ENCODE measurements at places on chromosomes 1 and 21.

- DNase-seq, result no peak
These were observed 21.8 kb downstream of the KDM4A start for GRCh38 chr1:43671626-43672330.

GRCh38 chr1:237416924-237417655 lies 375.1 kb downstream of the RYR2 start:
- DNase-seq, result no peak

DNA sequence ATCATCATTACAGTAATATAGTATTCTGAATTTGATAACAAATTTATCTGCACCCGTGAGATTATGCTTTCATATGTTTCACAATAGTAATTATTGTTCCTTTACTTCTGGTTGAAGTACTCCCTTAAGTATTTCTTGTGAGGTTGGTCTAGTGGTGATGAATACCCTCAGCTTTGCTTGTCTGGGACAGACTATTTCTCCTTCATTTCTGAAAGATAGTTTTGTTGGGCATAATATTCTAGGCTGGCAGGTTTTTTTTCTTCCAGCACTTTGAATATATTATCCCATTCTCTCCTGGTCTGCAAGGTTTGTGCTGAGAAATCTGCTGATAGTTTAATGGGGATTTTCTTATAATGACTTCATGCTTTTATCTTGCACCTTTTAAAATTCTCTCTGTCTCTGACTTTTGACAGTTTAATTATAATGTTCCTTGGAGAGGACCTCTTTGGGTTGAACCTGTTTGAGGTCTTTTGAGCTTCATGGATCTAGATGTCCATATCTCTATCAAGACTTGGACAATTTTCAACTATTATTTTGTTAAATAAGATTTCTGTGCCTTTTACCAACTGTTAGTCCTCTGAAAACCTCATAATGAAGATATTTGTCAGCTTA lies 371.5 kb upstream of the VAMP3 start:
- DNase-seq, result no peak

DNA sequence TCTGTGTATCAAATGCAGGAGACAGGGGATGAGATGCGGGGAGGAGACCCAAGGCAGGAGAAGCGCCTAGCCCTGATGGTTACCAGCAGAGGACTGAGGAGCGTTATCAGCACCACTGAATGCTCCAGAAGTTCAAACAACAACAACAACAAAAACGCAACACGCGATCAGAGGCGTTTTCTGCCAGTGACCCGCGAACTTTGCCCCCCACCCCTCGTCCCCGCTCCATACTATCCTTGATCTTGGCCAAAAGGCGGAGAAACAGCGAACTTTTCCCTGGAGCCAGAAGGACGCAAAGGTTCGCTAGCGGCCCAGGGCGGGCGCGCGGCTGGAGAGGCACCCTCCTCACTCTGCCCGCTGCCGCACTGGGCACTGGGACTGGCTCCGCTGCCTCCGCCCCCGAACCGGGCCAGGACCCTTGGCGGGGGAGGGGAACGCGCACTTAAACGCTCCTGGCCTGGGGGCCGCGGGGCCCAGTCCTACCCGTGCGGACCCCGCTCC lies 699 bp downstream of the ECHDC2 start:
- no peak for DNase-seq

DNA sequence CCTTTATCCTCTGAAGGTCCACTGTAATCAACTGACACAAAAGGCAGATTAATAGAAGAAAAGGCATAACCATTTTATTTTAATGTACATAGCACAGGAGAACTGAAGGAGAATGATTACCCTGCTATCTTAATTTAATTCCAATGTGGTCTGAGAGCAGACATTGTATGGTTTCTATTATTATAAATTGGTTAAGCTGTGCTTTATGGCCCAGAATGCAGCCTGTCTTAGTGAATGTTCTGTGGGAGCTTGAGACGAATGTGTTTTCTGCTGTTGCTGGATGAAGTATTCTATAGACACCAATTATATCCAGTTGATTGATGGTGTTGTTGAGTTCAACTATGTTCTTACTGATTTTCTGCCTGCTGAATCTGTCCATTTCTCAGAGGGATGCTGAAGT lies 25.0 kb upstream of the SLC2A1 start:
- no peak for DNase-seq

- DNase-seq, result no peak
These were observed 1.1 kb upstream of the CD244 start for GRCh38 chr1:160863774-160864131.

DNA sequence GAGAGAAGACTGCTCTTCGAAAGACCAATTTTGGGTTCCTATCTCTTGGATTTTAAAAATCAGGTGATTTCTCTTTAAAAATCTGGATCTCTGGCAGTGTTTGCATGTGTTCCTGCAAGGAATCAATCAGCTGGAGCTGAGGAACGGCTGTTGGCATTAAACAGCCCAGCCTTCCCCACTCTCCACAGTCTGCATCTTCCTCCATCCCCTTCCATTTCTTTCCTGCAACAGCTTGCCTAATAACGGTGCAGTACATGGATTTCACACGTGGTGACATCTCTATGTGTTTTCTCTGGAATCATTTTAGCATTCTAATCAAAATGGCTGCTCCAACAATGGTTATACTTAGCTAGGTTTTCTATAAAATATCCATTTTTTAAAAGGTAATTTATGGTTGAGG lies 20.0 kb downstream of the RIPPLY3 start:
- no peak for DNase-seq
